ENCODE measurements at places on chromosomes 13 and 19.
A peak's percentile ranks its signal among the peaks of the same experiment; 100 is the strongest.

GRCh38 chr13:20624213-20624612, 57.3 kb downstream of the IFT88 start:
- DNase-seq, result no peak

- DNase-seq, result no peak
Measured at GRCh38 chr13:83215627-83216026, 666.6 kb downstream of the SLITRK1 start.

GRCh38 chr13:41650706-41651105, 193.4 kb downstream of the RGCC start:
- DNase-seq, result no peak

DNA sequence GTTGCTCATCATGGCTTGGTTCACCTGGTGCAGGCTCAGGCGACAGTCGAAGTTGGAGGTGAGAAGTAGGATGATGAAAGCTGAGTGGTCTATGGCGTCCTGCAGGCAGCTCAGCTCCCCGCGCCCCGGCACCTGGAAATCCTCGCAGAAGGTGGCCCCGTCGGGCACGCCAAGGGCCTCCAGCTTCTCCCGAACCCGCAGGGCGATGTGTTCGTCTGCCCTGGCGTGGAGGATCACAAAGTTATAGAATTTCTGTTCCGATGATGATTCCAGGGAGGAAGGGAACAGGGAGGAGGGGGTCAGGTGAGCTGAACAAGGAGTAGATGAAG, 14.6 kb downstream of the TICAM1 start:
- no peak for DNase-seq

GRCh38 chr19:53600217-53600616, 31.6 kb upstream of the DPRX start:
- no peak for DNase-seq

DNA sequence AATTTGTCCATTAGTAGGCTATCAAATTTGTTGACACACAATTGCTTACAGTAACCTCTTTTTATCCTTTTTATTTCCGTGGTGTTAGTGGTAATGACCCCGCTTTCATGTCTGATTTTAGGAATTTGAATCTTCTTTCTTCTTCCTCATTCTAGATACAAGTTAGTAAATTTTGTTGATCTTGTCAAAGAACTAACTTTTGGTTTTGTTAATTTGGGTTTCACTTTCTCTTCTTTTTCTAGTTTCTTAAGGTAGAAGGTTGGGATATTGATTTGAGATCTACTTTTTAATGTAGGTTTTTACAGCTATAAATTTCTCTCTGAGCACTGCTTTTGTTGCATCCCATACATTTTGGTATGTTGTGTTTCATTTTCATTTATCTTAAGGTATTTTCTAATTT, 53.3 kb upstream of the SLC7A1 start:
- DNase-seq, result no peak

- no peak for DNase-seq
Measured at GRCh38 chr19:44687888-44688287, 11.1 kb upstream of the CEACAM16 start.

DNA sequence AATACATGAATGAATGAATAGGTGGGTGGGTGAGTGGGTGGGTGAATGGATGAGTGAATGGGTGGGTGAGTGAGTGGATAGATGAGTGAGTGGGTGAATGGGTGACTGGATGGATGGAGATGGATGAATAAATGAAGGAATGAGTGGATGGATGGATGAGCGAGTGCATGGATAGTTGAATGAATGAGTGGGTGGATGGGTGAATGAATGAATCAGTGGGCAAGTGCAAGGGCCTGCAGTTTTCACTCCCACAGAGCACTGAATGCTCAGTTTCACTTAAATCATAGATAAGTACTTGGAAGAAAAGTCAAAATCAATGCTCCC, 12.4 kb downstream of the GAS6 start:
- DNase-seq, result no peak

DNA sequence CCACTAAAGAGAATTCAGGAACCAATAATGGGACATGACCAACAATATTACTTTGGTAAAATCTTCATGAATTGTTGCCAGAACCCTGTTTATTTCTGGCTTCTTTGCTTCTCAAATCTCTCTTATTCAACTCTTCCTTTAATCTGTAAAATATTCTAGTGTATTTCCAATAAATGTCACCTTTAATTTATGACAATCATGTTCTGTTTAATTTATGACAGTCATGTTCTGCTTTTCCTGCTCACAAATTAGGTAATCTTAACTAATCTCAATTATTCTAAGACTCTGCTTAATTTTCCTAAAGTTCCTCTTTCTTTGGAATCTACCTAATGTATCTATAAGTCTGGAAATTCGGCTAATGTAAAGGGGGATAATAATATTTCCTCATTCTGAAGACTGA, 847.6 kb upstream of the KLHL1 start:
- no peak for DNase-seq

- DNase-seq, result no peak
Measured at GRCh38 chr19:14375055-14375581, 6.1 kb upstream of the ADGRE5 start.

DNA sequence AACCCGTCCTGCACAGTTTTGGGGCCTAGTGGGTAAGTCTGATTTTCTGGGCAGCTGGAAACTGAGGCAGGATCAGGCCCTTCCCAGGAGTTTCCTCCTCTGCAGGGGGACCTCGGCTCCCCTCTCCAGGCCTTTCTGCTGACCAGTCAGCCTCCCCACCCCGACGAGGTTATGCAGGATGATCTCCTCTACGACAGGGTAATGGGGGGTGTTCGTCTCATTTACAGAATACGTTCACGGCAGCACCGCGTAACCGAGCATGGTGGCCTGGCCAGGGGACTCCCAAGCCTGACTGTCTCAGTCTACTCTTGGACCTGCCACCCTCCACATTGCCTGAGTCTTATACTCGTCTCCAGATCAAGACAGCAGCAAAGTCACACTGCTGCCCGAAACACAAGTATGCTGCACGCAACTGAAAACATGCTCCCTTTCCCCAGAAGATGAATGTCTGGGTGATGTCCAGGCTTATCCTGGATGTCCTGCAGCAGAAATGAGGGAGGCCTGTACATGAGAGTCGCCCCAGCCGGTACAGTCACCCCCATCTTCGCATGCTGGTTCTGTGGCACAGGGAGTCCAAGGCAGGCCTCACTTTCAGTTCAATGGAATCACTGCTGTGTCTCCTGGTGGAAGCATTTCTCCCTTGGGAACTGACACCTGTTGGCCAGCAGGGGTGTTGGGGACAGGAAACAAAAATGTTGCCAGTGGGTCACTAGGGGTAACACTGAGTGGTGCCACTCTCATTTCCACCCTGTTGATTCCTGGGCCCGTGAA, 120.8 kb downstream of the SOX1 start:
- no peak for DNase-seq

- no peak for DNase-seq
Measured at GRCh38 chr19:1896508-1896907, 8.7 kb upstream of the ADAT3 start.

DNA sequence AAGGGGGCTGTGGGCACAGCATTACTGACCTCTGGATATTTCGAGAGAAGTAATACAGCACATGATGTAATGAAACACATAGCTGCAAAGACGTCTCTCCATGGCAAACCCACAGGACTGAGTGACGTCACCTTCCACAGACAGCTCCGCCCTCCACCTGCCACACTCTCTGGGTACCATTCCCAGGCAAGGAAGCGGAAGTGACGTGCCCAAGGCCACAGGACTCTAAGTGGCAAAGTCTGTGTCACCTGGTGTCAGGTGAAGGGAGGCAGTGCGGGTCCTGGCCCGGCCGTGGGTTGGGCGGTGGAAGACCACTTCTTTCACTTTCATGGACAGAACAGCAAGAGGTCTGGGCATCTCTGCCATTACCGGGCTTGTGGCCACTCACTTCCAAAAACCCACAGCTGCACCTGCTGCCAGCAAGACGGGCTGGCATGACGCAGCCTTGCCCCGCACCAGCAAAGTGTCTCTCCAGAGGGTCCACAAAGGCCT, 6.8 kb upstream of the ADPRHL1 start:
- DNase-seq, result no peak

- DNase-seq, result peak; percentile 81
Measured at GRCh38 chr13:41060724-41061074, 610 bp upstream of the WBP4 start.

DNA sequence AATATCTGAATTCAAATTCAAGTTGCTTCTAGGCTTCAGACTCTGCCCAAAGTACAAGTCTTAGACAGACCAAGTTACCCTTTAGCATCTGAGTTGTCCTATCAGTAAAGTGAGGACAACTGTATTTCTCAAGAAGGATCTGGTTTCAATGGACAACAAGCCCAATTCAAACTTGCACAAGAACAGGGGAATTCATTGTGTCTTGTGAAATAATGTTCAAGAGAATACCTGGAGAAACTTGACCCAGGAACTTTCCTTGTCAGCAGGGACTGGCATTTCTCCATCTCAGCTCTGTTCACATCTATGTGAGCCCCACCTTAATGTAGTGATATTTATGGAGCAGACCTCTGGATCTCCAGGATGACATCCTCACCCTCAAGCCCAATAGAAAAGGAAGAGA, 894.9 kb upstream of the SLC10A2 start:
- no peak for DNase-seq

- DNase-seq, result no peak
Measured at GRCh38 chr19:19597809-19598306, 20.6 kb downstream of the PBX4 start.

GRCh38 chr19:3783660-3784584, 2.3 kb downstream of the MATK start:
- DNase-seq, result no peak

- DNase-seq, result no peak
Measured at GRCh38 chr19:10286803-10287737, at the start of gene ICAM4. TSS of gene ICAM4 (plus strand) at chr19:10286955. CDS start at chr19:10287013, 58 bp downstream.

GRCh38 chr19:56176881-56177280, 1.1 kb downstream of the GALP start:
- DNase-seq, result no peak

- DNase-seq, result no peak
Measured at GRCh38 chr13:39379667-39380655, 223.0 kb downstream of the LHFPL6 start.

DNA sequence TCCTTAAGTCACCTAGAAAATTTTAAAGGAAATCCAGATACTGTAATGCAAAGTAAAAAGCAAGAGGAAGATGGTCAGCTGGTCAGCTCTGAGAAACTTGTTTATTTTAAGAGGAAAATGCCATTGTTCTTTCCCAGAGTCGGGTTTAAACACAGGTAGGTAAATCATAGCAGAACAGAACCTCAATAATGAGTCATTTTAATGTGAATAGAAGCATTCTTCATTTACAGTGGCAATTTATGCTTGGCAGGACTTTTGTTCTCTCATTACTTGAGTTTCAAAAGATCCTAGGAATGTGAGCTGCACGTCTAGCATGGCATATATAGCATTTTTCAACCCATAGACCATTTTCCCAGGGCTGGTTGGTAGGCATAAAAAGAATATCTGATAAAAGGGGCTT, 132.3 kb downstream of the LIG4 start:
- no peak for DNase-seq

DNA sequence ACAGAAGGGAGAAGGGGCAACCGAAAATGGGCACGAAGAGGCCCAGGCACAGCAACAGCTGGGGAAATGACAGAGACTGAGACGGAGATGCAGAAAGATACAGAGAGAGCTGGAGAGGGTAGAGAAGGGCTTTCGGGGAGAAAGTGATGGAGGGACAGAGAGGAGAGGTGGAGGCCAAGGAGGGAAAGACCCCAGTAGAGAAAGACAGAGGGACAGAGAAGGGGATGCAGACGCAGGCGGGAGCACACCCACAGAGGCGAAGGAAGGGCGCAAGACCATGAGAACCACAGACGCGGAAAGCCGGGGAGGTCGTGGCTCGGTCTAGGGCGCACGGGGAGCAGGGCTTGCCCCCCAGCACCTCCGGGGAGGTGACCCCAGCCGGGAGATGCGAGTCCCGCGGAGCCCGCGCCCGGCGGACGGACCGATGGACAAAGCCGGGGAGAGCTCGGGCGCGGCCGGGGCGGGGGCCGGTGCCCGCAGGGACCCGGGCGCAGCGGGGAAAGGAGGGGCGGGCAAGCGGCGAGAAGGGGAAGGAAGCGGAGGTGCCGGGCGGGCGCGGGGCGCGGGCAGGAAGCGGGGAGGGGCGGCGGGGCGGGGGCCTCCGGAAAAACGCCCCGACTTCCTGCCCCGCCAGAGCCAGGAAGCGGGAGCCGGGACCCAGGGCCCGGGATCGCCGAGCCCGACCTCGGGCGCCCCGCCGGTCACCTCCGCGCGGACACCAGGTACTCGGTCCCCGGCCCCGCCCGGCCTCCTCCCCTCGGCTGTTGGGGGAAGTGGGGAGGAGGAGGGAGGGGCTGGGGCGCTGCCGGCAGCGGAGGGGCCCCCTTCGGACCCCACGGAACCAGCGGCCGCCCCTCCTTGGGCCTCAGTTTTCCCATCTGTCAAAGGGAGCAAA, at the start of gene ARHGEF1:
TSS of gene ARHGEF1 (plus strand) at position 617 of the 895 bp plus-strand sequence. CDS start 4,899 bp downstream, outside the sequence.
- DNase-seq, result no peak

All from caudate nucleus (tissue), 63 donors.